ENCODE measurements at places on chromosomes 1 and 21. TPM values are rescaled to one million over a fixed set of nuclear protein-coding genes. Genes with fewer than 3 reads are reported as not detected.

GRCh38 chr21:40902993-40903392 lies 56.0 kb upstream of the DSCAM start:
- no peak for DNase-seq

DNA sequence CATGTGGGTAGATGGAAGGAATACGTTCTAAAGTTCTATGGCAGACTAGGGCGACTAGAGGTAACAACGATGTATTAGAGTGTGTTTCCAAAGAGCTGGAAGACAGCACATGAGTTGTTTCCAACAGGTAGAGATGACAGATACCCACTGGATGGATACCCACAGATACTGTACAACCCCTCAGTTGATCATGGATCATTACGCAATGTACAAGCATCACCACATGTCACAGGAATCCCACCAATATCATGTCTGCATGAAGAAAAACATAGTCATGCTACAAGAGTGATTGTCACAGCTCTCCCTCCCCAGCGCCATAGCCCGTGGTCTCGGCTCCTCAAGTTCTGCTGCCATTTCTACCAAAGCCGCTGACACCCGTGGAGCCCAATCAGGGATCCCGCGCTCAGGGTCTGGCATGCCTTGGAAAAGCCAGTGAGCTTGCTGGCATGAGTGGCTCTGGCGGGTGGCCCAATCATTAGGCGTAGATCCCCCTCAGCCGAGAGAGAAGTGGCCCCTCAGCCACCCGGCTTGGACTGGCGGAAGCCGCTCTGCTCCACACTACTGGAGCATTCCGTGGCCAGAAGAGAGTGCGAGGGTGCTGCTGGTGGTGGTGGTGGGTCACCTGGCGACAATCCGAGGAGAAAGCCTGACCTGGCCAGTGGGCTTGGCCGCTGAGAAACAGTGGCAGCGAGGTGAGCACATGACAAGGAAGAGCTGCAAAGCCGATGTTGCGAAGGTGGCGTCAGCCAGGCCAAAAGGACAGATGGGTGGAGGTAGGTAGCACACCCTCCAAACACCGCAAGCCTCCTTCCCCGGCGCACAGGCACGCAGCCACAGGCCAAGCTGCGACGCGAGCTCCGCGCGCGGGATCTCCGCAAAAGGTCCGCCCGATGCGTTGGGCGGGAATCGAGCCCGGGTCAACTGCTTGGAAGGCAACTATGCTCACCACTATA lies 65.7 kb upstream of the FCGR2A start:
- no peak for DNase-seq

- peak; percentile 67 for DNase-seq
Observed at GRCh38 chr1:15948595-15949452, 27.1 kb downstream of the ZBTB17 start.

DNA sequence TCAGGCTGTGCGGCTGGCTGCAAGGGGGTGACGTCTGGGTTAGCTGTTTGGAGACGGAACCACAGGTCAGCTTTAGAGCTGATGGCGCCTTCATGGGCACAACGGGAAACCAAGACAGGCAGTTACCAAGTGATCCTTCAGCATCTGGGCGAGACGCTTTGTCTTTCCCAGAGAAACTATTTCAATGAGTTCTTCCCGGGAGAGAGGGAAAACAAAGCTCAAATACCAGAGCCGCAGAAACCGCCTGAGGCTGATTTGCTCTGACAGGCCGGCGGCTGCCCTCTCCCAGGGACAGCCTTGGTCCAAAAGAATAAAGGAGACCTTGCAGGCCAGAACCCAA lies 76.5 kb downstream of the CD58 start:
- DNase-seq: no peak

- DNase-seq: peak; percentile 28
Observed at GRCh38 chr1:32464191-32464715, 619 bp upstream of the ZBTB8B start.

Gene IRF6
- 77.9 TPM for total RNA-seq

Gene IPO13
- total RNA-seq: 7.8 TPM
